GF-D8 (cell line): ENCODE measurements at places on chromosomes 5 and 9.

- no peak for DNase-seq
Measured at GRCh38 chr9:107586493-107586892, 96.9 kb upstream of the KLF4 start.

DNA sequence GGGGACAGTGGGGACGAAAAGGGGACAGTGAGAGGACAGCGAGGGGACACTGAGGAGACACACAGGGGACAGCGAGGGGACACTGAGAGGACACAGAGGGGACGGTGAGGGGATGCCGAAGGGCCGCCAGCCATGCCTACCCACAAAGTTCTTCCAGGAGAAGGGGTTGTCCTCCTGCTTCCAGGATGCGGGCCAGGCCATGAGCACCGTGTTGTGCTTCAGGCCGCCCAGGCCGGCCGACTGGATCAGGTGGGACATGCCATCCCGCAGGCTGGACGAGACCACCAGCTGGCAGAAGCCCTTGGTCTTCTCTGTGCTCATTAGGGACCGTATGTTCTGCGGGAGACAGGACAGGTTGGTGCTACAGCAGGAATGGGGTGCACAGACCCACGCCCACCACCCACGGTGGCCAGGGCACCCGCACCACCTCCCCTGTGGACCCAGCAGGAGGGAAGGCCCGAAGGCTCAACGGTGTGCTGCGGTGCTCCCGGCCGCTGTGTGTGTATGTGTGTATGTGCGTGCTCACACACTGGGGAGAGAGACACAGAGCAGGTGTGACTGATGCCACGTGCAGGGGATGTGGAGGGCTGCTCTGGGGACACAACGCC is 46.6 kb downstream of the SLC12A7 start:
- DNase-seq: no peak

DNA sequence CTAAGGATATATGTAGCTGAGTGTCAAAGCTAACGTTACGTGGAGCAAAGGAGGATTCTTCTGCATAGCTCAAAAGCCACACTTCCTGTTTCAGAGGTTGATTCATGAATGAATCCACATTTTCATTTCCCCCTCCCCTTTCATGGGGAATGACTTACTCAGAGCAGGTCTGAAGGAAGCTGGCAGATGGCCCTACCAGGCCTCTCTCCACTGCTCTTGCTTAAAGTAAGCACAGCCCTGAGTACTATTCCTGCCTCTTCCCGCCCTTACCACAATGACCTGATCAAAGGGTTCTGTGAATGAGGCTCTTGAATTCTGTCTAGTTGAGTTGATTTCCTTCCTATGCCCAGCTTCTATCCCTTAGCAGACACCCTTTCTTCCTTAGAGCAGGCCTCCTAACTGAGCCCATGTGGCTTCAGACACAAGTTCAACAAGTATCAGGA is 6.3 kb downstream of the IGIP start:
- DNase-seq: no peak

DNA sequence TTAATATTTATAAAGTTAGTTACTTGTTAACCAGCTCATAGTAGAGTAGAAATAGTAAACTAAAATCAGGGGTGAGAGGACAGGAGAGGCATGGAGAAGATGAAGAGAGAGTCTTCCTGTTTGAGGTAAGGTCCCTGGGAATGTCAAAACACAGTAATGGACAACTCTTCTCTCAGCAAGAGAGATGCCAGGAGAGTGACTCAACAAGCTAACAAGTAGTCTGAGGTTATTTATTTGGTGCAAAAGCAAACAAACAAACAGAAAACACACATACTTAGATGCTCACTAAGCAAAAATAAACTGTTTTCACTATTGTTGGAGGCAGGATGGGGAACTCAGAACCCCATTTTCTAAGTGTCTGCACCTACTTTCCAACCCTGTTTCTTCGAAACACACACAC is 333.2 kb upstream of the RFX3 start:
- DNase-seq: no peak

DNA sequence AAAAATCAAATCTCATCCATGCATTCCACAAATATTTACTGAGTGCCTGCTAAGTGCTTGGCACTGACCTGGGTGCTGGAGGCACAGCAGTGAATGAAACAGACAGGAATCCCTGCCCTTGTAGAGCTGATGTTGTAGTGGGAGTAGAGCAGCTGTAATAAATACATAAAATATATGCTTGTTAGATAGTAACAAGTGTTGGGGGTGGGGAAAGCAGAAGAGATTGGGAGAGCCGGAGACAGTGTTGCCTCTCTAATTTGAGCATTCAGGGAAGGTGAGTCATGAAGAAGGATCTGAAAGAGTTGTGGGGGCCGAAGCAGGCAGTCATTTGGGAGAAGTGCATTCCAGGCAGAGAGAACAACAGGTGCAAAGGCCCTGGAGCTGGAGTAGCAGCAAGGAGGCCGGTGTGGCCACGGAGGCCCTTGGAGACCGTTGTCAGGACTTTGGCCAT is 97.9 kb downstream of the ZNF618 start:
- no peak for DNase-seq

DNA sequence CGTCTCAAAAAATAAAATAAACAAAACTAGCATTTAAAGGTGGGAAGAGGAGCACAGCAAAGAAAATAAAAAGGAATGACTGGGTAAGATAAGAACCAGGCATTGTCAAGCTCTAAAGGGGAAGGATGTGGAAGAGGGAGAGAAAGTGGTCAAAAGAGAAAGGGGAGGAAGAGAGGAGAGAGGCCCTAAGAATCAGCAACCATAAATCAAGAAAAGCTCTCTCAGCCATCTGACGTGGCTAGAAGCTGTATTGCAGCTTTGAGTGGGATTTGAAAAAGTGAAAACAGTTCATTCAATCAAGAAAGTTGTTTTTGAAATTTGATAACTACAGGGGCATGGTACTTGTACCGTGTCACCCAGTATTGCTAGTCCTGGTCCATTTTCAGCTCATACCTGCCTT is 45.4 kb upstream of the F2R start:
- DNase-seq: no peak

DNA sequence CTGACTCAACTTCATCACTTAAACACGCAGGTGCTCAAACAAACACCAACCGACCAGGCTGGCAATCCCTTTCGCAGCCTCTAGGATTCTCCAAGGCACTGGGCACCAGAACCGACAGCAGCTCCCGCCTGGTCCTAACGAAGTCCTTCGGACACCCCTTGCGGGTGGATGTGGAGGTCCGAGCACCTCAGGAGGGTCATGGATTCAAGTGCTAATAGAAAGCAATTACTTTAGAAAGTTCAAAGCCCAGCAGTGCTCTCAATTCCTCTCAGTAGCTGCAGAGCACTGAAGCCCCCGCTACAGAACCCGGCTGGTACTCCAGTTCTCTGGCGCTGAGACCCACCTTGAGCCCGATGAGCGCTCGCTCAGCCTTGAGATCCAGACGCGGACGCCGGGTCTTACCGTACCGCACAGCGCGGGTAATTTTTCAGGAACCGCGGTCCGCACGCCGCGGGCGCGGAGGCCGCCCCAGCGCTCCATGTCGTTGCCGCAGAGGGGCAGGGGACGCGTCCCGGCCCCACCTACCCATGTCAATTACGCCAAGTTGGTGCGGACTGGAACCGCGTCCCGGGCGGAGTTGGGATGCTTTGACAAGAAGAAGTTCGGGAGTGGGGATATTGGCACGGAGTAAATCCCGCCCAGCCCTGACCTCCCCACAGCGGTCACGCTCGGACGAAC is 638 bp downstream of the MARCHF3 start:
- no peak for DNase-seq

GRCh38 chr9:98726735-98727134 is 18.0 kb upstream of the GABBR2 start:
- peak; percentile 65 for DNase-seq

- no peak for DNase-seq
Measured at GRCh38 chr9:105150991-105151685, 93.3 kb upstream of the SLC44A1 start.

- DNase-seq: no peak
Measured at GRCh38 chr5:95934207-95934804, 27.3 kb downstream of the ELL2 start.

DNA sequence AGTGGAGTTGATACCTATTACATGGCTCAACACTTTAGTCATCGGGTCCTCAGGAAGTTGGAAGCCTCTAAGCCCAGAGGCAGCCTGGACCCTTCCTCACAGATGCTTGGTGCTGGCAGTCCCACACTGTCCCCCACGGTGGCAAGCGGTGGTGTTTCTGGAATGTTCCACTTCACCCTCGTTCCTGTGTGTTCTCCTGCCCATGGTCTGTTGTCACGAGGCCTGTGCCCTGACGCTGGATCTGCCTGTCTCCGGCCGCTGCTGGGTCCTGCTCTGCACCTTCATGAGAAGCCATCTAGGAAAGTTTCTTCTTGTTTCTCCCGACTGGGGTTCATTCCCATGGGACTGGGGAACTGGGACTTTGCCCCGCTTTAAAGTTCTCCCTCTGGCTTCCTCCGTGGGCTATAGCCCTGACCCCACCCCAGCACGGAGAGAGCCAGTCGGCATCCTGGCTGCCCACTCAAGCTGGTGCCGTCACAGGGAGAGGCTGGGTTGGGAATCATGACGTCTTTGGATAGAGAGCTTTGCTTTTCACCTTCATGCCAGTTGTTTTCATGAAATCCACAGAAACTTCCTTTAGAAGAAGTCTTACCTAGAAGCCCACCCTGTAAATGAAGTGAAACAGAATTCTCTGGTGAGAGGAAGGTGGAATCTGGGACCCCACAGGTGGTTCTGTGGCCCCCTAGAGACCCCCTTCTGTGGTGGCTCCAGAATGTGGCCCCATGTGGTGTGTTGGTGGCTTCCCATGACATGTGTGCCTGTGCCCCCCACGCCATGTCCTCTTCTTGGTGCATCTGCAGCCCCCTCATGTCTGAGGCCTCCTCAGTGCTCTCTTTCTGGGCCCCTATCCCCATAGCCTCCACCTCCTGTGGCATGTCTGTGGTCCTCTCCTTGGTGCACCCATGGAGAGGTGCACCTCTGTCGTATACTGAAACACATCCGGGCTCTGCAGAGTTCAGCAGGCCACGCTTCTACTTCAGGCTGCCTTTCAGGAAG is 43.8 kb downstream of the TRIP13 start:
- DNase-seq: no peak

DNA sequence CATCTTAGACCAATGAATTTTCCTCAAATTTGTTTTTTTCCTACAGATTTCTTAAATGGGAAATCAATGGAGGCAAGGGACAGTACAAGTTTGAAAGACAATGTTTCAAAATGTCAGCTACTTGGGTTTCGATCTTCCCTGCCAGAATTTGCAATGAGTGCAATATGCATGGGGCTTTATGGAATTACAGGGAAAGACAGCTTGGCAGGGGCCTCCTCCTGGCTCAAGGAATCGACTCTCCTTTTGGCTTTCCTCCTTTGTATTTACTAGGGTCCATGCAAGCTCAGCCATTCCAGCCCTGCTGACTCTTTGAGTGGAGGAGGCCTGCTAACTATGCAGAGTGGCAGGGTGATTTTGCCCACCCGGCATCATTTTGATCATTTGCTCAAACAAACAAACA is 63.2 kb downstream of the MED27 start:
- no peak for DNase-seq

DNA sequence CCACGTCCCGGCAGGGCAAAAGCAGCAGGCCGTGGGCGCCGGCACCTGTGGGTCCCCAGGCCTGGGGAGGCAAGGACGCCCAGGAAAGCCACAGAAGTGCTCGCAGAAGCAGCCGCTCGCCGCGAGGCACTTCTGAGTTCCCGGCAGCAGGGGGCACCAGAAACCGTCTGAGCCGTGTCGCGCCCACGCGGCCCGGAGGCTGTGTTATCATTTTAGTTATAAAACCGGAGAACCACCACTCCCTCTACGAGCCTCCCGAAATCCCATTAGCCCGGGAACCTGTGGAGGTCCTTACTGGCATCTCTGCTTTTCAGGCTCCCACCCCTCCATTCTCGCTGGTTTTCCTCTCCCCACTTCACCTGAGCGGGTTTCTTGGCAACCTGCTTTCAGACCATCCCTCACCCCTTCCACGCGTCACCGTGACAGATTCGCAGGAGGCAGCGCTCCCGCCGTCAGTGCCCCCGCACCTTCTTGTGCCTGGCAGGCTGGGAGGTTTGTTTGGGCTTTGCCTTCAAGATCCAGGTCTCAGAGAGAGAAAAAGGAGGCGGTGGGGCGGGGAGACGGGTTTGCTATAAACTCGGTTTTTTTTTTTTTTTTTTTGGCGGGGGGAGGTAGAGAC is 2.3 kb downstream of the GDNF start:
- no peak for DNase-seq

GRCh38 chr5:91042936-91043255 is 340.2 kb downstream of the ARRDC3 start:
- no peak for DNase-seq

GRCh38 chr5:62640446-62640845 is 61.8 kb downstream of the LRRC70 start:
- DNase-seq: no peak

- no peak for DNase-seq
Measured at GRCh38 chr5:86320266-86320665, 297.5 kb upstream of the COX7C start.

DNA sequence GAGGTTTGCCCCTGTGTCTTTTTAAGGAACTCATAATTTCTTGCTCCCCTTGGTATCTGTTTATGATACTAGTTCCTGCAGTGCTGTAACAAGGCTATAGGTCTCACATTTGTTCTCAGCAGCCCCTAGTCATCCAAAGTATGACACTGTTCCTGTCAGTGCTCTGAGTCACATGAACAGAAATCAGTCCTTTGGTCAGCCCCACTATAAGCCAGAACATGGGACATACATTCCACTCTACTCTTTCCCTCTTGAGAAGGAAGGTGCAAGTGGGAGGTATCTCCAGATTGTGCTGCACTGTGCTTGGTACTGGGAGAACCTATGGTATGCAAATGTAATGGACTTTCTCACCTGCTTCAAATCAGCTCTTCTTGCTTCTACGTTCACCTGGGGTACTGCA is 87.0 kb downstream of the IARS1 start:
- DNase-seq: no peak
